ENCODE measurements at places on chromosomes 16 and 17.
A peak's percentile ranks its signal among the peaks of the same experiment; 100 is the strongest.

DNA sequence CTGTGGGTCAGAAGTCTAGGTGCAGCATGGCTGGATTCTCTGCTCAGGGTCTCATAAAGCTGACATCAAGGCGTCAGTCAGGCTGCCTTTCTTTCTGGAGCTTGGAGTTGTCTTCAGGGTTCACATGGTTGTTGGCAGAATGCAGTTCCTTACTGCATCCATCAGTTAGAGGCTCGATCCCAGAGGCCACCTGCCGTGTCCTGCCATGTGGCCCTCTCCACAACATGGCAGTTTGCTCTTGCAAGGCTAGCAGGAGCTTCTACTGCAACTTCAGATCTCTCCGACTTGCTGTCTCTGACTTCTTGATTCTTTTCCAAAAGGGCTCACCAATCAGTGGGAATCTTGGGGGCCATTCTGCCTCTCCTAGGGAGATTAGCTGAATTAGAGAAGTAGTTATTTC lies 11.9 kb downstream of the PITPNC1 start:
- DNase-seq, result no peak

DNA sequence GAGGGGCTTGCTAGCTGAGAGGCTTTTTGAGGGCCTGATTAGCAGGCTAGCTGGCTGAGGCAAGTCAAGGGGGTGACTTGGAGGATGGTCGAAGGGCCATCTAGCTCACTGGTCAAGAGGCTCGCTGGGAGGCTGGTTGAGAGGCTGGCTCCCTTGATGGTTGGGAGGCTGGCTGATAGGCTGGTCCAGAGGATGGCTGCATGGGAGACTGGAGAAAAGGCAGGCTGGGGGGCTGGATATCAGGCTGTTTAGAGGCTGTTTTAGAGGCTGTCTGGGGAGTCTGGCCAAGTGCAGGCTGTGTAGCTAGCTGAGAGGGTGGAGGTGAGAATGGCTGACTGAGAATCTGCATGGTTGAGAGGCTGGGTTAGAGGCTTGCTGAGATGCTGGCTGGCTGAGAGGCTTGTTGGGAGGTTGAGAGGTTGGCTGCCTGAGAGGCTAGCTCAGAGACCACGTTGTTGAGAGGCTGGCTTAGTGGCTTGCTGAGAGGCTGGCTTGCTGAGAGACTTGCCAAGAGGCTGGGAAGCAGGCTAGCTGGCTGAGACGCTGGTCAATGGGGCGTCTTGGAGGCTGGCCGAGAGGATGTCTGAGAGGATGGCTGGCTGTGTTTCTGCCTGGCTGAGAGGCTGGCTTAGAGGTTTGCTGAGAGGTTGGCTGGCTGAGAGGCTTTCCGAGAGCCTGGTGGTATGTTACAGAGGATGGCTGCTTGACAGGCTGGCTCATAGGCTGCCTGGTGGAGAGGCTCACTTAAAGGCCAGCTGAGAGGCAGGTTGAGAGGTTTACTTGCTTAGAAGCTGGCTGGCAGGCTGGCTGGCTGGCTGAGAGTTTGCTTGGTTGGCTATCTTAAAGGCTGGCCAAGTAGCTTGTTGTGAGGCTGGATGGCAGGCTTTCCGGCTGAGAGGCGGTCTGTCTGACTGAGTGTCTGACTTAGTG lies 36.6 kb upstream of the ACSM2B start:
- no peak for DNase-seq

- DNase-seq, result no peak
These were observed 15.6 kb downstream of the SMPD3 start for GRCh38 chr16:68432701-68433100.

DNA sequence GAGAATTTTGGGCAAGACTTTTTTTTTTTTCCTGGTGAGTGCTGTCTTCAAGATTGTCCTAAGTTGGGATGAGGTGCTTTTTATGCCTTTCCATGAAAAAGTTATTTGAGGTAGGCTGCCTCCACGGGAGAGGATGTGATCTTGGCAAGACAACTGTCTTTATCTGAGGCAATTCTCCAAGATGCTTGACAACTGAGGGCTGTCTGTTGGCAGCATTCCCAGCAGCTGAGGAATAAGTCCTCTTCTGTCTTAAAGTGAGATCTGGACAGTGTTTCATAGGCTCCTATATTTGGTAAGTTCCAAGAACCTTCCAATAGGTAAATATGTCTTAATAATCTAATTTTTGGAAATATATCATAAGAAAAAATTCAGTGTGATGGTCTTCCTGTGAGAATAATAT lies 662.0 kb downstream of the CDH11 start:
- peak; percentile 37 for DNase-seq

DNA sequence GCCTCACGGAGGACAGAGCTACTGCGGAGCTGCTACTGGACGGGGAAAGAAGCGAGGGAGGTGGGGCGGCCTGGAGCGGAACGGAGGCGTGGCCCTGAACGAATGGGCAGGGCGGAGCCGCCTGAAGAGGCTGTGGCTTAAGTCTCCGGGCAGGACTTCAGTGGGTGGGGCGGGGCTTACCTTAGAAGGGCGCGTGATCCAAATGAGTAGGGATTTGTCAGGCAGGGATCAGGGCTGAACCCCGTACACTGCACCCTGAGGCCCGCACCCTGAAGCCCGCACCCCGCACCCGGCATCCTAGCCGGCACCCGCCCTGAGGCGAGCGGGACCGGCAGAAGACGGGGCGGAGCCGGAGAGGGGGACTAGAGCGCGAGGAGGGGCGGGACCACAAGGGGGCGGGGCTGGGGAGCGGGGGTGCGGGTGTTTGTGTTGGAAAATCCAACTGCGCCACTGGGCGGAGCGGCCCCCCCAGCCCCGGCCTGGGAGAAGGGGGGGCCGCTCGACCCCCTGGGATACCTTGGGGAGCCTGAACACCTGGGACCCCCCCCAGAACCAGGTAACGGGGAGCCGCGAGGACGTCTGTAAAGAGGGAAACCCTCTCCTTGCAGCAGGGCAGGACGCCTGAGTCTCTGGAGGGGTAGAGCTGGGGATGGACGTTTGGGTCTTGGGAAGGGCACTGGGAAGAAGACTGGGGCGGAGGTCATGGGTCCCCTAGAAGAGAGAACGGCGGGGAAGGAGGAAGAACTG lies at the start of gene KDM6B:
Gene KDM6B (plus strand): TSS at position 423 of the 747 bp plus-strand sequence. CDS start 11,338 bp downstream, outside the sequence.
- DNase-seq, result peak; percentile 92
